ENCODE measurements at places on chromosomes 1 and 21.

GRCh38 chr21:35860189-35860869 is 200.0 kb downstream of the SETD4 start:
- DNase-seq: no peak

GRCh38 chr1:54070171-54070837 is 16.9 kb downstream of the TCEANC2 start:
- peak; percentile 60 for DNase-seq

DNA sequence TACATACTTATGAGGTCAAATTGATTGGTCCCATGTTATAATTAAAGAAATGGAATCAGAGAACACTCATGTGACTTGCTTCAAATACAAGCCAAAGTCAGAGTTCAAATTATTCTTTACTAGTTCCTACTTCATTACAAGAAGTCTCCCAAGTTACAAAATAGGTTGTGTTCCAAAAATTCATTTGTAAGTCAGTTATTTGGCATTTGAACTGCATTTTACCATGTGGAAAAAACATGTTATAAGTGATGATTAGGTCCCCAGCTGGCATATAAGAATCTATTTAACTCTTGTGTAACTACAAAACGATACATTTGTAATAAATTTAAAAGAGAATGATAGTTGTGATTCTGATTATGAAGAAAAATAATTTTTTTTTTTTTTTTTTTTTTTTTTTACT is 124.1 kb downstream of the DISP1 start:
- no peak for DNase-seq

DNA sequence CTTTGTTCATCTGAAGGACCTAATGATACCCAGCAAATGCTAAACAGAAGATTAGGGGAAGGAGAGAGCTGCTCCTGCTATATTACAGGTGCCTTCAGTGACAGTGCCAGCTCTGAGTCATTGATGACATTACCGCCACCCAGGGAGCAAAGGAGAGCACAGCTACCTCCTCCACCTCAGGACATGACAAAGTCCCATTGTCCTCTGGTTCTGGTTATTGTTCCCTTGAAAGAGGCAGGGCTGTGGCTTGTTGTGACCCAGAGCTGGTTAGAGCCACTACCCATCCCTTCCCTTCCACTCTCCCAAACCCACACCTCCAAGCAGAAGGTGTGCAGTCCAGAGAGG is 363.5 kb upstream of the DUSP10 start:
- no peak for DNase-seq

DNA sequence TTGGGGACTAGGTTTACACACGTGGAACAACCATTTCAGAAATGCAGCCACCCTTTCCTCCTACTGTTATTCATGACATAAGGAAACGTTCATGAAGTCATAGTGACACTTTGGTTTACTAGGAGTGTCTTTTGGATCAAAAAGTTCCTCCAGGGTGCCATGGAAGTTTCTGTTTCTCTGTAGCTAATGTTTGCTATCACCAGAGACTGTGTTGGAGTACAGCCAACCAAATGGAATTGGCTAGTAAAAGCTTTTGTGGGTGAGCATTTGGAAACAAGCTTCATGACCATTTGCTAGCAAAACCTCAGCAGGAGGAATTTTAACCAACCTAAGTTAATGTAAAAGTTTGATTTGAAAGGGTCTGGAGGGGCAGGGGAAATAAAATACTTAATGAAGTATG is 43.9 kb upstream of the ADGRL2 start:
- DNase-seq: no peak

- DNase-seq: no peak
Measured at GRCh38 chr1:70025052-70025451, 180.3 kb downstream of the LRRC40 start.

GRCh38 chr1:71603044-71603776 is 522.4 kb upstream of the ZRANB2 start:
- no peak for DNase-seq

GRCh38 chr1:31559715-31560114 is 16.6 kb upstream of the TINAGL1 start:
- DNase-seq: no peak

DNA sequence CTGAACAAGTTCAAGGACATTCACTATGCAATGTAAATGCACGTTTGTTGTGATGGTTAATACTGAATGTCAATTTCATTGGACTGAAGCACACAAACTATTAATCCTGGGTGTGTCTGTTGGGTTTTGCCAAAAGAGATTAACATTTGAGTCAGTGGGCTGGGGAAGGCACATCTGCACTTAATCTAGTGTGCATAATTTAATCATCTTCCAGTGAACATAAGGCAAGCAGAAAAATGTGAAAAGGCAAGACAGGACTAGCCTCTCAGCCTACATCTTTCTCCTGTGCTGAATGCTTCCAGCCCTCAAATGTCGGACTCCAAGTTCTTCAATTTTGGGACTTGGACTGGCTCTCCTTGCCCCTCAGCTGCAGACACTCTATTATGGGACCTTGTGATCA is 40.1 kb downstream of the PRPF38A start:
- DNase-seq: no peak

DNA sequence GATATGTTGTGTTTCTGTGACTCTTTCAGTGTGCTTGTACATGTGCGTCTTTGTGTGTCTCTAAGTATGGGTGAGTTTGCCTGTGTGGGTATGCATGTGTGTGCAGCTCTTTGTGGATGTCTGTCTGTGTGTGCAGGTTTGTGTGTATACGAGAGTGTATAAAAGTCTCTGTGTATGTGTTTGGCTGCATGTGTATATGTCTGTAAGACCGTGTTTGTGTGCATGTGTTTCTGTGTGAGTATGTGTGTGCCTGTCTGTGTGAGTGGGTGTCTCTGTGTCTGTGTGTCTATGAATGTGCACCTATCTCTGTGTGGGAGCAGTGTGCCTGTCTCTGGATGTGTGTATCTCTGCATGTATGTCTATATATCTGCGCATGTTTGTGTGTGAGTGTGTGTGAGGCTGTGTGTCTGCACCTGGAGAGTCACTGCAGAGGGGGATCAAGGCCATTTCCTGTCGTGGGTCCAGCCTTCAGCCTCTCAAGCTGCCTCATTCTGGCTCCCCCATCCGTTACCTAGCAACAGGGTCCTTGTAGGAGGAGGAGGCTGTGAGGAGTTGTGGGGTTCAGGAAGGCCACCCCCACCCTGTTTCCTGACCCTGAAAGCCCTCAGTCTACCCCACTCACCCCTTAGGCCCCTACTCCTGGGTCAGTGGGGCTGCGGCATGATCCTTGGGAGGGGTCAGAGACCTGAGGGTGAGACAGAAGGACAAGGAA is 10.4 kb downstream of the FGR start:
- DNase-seq: no peak

DNA sequence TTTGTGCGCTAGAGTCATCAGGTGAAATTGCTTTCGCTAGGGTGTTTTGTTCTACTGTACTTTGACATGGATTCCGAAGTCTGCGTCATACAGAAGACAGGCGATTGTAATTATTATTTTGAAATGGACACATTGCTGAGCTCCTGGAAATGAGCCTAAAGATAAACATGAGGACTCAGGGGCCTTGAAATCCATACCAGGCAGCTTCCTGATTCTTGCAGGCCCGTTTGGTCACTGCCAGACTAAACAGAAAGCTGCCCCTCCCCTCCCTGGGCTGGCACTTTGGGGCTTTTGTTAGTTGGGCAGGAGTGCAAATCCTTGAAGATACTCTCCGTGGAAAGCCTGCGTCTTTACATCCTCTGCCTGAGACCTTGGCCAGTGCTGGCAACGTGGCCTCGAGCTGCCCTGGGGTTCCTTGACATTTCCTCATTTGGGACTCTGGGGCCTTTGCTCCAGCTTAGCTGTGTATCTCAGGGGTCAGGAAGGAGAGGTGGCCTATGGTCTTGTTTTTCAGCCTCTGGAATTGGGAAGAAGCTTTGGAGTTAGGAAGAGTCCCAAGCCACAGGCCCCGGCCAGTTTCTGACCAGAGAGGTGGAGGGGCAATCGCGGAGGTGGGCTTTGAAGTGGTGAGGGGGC is 26.9 kb upstream of the KCNE2 start:
- peak; percentile 87 for DNase-seq

DNA sequence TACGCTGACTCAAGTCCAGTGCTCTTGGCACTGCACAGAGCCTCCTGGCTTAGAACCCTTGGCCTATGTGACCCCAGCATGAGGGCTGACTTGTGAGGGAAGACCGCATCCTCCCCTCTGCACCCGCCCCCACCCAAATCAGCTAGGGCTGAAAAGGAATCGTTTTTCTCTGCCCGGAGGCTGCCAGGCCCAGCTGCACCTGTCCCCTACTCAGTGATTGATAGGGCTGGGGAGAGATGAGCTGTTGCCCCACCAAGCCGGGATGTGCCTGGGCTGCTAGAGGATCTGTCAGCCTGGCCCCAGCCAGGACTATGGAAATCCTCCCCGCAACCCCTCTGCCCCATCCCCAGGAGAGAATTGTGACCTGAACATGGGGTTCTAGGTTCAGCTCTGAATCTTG is 20.6 kb downstream of the MYOG start:
- no peak for DNase-seq

DNA sequence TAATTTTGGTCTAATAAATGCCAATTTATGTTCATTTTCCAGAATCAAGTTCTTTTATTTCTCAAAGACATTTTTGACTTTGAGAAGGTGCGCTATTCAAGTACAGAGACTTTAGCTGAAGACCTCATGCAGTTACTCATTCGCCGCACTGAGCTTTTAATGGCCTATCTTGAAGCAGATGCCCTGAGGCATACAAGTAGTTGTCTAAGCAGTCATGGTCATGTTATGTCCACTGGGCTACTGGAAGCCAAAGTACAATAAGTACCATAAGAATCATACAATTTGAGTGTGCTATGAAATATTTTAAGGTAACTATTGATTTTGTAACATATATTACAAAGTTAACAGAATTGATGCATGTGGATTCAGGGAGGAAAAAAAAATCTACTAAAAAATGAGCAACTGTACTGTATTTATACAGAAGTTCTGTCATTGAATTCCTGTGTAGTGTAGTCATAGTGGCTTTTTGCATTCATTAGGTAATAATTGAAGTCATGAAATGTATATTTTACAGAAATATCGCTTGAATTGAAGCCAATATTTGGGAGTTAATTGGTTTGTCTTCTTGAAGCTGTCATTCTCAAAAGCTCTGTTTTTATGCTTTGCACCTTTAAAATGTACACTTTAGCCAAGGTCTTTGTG is 13.5 kb upstream of the NEXN start:
- DNase-seq: peak; percentile 54

DNA sequence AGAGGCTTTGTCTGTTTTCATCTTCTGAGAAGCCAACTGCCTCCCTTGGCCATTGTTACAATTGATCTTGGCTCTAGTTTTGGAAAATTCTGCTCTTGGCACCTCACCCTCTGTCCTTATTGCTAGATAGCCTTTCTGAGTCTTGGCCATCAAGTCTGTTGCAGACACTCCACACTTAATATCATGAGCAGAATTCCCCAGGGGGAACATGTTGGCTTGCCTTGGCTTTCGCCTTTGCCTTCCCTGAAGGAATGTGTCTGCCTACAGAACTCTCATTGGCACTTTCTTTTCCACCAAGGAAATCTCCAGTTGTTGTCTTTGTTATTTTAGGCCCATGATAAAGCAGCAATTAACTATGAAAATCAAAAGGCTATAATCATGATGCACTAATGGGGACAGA is 42.7 kb upstream of the LDLRAP1 start:
- DNase-seq: no peak

GRCh38 chr1:190175320-190175719 is 302.3 kb downstream of the BRINP3 start:
- no peak for DNase-seq

DNA sequence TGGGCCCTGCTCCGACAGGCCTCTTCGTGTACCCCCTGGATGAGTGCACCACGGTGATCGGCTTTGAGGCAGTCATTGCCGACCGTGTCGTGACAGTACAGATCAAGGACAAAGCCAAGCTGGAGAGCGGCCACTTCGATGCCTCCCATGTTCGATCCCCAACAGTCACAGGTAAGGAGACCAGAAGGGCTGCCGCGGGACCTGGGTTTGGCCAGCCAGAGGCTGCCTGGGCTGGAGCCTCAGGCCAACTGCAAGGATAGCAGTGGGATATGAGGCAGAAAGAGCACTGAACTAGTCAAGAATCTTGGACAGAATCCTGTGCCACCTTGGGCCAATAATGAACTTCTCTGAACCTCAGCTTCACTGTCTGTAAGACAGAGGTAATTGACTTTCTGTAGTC is 22.1 kb downstream of the VWA5B1 start:
- no peak for DNase-seq

DNA sequence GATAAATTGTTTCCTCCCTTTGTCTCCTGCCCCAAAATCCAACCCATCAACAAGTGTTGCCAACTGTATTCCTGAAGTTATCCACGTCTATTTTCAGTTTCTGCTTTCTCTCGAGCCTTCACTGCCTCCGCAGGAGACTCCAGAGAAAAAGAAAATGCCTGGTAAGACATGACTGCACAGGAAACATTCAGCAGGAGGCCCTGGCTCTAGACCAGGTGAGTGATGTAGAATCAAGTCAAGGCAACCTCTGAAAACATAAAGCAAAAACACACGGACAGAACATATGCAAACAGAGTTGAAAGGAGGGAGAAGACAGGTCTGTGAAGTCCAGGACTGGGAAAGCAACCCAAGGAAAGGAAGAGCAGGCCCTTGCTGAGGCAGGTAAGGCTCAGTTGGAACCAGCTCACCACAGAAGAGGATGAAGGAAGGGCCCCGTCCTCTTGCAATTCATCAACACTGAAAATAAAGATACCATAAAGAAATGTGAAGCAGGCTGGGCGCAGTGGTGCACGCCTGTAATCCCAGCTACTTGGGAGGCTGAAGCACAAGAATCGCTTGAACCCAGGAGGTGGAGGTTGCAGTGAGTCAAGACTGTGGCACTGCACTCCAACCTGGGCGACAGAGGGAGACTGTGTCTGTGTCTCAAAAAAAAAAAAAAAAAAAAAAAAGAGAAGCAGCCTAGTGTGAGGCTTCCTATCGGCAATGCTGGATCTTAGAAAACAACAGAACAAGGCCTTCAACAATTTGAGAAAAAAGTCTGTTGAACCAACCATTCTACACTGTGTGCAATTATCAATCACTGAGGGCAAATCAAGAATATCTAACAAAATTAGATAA is 8.8 kb downstream of the NOL9 start:
- DNase-seq: no peak

DNA sequence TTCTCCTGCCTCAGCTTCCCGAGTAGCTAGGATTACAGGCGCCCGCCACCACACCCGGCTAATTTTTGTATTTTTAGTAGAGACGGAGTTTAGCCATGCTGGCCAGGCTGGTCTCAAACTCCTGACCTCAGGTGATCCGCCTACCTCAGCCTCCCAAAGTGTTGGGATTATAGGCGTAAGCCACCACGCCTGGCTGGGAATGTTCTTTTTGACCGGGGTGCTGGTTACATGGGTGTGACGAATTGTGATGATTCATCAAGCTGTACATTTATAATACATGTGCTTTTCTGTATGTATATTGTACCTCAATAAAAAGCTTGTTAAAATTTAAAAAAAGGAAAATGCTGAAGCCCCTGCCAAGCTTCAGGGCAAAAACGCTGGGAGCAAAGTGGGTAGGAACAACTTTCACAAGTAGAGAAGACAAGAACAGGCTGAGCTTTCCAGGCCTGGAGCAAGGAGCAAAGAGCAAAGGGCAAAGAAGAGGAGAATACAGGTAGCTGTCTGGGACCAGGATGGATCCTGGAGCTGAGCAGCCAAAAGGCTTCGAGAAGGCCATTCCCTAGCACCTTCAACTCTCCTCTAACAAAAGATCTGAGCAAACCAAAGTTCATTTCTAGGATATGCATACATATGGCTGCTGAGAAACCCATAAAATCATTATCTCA is 20.5 kb upstream of the YRDC start:
- DNase-seq: no peak

GRCh38 chr1:180135535-180135934 is 19.1 kb upstream of the QSOX1 start:
- no peak for DNase-seq

All from SJSA1 (cell line).